ENCODE measurements at places on chromosomes 5 and 9. TPM values are rescaled to one million over a fixed set of nuclear protein-coding genes. Genes with fewer than 3 reads are reported as not detected.
A peak's percentile ranks its signal among the peaks of the same experiment; 100 is the strongest.

The CDC20B gene
- not detected for total RNA-seq

DNA sequence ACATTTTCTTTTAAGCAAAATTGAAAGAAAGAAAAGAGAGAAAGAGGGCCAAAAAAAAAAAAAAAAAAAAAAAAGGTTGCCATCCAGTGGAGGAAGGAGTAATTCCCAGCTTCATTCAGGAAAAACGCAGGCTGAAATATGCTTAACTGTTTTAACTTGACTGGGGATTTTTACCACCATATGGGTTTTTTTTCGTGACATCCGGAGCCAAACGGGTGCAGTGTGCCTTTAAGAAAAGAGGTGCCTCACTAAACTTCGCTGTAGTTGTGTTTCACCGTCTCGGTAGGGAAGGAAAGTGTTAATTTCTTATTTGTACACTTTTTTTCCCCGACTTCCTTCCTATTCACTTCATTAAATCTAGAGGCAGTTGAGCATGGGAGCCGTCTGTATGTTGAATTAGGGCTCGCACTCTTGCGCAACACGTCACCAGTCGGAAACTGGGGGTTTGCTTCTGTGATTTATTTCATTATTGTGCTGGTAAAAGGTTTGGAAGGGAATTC lies 143.0 kb downstream of the SMARCA2 start:
- peak; percentile 78 for DNase-seq

GRCh38 chr5:103151156-103151555 lies 31.1 kb downstream of the PPIP5K2 start:
- no peak for DNase-seq

DNA sequence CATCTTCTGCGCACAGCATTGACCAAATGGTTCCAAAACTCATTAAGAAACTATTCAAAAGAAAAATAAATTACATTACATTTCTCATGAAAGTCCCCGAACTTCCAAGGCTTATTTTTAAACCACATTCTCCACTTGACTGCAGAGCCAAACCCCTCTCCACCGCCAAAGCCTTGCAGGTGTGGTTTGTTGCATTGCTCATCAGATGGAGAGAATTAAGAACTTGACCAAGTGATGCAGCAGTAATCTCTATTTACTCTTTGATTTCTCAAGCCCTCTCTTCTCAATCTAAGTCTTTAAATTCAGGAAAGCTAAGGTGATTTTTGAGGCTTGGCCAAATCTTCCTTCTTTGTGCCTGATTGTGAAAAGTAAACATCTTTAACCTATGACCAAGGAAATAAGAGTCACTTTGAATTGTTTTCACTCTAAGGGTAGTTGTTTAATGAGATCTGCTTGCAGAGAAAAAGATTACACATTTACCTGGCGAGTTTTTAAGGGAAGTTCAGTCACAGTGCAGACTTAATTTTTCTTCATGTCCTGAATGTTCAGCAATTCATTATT lies 290.5 kb upstream of the ITGA1 start:
- no peak for DNase-seq
